Ascending aorta (tissue), 2 donors: ENCODE measurements at places on chromosomes 13 and 19. TPM values are rescaled to one million over a fixed set of nuclear protein-coding genes. Genes with fewer than 3 reads are reported as not detected.

- no peaks in the 10 kb centered on the region for H3K27me3 ChIP-seq
- no peaks in the 10 kb centered on the region for H3K4me1 ChIP-seq
- no peaks in the 10 kb centered on the region for H3K36me3 ChIP-seq
- no peak overlapping the region for H3K27ac ChIP-seq
Observed at GRCh38 chr13:105446197-105446596, 1089.3 kb downstream of the EFNB2 start.

GAPDHS gene
- total RNA-seq = not detected

GPR183 gene
- total RNA-seq = 1.1 TPM

URAD gene
- not detected for total RNA-seq

DNA sequence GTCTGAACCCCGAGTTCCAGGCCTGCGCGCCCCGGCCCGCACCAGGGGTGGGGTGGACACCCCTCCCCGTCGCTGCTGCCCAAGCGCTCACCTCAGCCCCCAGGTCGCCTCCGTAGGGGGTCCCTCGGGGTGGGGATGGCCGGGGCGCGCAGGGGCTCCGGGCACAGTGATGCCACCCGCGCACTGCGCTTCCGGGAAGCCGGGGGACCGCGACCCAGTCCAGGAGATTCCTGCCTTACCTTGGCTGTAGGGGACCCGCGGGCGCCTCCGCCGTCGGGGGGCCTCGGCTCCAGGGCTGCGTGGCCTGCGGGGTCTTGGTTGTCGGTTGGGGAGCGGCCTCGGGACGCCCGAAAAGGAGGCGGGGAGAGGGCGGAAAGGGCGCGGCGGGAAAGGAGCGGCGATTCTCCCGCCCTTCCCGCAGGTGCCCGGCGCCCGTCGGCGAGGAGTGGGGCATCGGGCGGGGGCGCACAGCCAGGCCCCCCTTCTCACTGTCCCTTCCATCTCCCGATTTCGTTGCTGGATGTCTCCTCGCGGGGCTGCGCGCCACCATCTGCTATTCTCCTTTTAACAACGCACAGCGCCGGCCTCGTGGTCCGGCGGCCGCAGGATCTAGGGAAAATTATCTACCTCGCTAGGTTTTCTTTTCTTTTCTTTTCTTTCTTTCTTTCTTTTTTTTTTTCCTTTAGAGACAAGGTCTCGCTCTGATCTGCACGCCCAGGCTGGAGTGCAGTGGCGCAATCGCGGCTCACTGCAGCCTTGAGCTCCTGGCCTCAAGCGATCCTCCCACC, at the start of gene KEAP1:
Gene KEAP1 (minus strand): TSS at position 355 of the 788 bp plus-strand sequence. CDS start 3,323 bp downstream, outside the sequence.
- peaks cover 22% of the 10 kb centered on the region for H3K4me1 ChIP-seq
- H3K27ac ChIP-seq = peak within 1 kb of the TSS; percentile 96
- no peaks in the 10 kb centered on the region for H3K27me3 ChIP-seq
- DNase-seq = no peak
